SJCRH30 (cell line): ENCODE measurements at places on chromosomes 2 and 18.
A peak's percentile ranks its signal among the peaks of the same experiment; 100 is the strongest.

GRCh38 chr18:51028201-51028805 is 1.7 kb upstream of the SMAD4 start:
- no peak for DNase-seq

- no peak for DNase-seq
These were observed 15.8 kb downstream of the BOLA3 start for GRCh38 chr2:74131901-74132300.

GRCh38 chr2:28355521-28356094 is 37.0 kb upstream of the FOSL2 start:
- DNase-seq = peak; percentile 92

- no peak for DNase-seq
These were observed 40.9 kb downstream of the GATA6 start for GRCh38 chr18:22210311-22210754.

GRCh38 chr18:11840493-11840892 is 10.7 kb upstream of the CHMP1B start:
- DNase-seq = no peak

DNA sequence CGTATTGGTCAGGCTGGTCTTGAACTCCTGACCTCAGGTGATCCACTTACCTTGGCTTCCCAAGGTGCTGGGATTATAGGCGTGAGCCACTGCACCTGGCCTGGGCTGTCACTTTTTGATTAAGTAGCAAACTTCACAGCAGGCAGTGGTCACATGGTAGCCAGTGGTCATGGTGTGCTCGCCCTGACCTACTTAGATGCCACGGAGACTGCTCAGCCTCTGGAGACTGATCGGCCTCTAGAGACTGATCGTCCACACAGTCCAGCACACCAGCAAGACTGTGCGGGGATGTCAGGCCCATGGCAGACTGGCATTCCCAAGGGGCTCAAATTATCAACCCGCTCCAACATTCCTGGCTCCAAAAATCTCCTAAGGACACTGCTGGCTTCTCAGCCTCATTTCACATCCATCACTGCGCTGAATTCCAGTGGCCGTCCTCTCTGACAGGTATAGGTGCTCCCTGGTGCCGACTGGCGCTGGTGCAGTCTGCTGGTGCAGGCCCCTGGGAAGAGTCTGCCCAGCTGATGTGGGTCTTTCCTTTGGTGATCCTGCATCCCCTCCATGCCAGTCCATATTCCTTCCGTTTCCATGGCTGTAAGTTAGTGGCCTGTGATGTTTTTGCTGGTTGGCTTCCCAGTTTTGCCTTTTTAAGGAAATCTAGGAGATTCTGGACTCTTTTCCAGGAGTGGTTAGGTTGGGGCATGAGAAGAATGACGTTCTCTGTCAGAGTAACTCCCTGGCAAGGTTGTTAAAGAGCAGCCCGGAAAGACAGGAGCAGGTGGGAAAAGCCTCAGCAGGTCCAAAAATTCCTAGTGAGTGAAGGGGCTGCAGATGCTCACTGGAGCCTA is 374.5 kb upstream of the HS6ST1 start:
- peak; percentile 73 for DNase-seq

GRCh38 chr2:18833941-18834340 is 244.6 kb upstream of the NT5C1B start:
- DNase-seq = no peak

DNA sequence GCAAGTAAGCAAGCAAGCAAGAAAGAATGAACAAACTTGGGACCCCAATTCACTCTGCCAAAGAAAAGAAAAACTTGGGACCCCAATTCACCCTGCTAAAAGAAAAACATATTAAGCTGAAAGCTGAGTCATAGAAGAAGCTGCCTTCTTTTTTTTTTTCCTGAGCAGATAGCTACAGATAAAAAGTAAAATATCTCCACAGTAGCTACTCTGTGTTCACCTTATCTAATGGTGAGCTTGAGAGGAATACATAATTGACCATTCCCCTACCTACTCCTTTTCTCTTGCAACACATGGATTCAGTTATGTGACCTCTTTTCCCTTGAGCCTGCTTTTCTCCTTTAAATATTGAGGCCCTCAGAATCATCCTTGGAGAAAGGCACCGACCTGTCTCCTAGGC is 63.0 kb downstream of the MCFD2 start:
- no peak for DNase-seq

- no peak for DNase-seq
These were observed 132.8 kb downstream of the PIK3C3 start for GRCh38 chr18:42087876-42088275.

GRCh38 chr18:47898696-47899095 is 31.8 kb downstream of the SMAD2 start:
- DNase-seq = peak; percentile 8

GRCh38 chr2:22801970-22802369 is 583.0 kb upstream of the KLHL29 start:
- DNase-seq = peak; percentile 2

- no peak for DNase-seq
These were observed 23.9 kb upstream of the NCOA1 start for GRCh38 chr2:24466871-24467870.

GRCh38 chr2:113324684-113325160 is 46.0 kb upstream of the PAX8 start:
- peak; percentile 91 for DNase-seq

DNA sequence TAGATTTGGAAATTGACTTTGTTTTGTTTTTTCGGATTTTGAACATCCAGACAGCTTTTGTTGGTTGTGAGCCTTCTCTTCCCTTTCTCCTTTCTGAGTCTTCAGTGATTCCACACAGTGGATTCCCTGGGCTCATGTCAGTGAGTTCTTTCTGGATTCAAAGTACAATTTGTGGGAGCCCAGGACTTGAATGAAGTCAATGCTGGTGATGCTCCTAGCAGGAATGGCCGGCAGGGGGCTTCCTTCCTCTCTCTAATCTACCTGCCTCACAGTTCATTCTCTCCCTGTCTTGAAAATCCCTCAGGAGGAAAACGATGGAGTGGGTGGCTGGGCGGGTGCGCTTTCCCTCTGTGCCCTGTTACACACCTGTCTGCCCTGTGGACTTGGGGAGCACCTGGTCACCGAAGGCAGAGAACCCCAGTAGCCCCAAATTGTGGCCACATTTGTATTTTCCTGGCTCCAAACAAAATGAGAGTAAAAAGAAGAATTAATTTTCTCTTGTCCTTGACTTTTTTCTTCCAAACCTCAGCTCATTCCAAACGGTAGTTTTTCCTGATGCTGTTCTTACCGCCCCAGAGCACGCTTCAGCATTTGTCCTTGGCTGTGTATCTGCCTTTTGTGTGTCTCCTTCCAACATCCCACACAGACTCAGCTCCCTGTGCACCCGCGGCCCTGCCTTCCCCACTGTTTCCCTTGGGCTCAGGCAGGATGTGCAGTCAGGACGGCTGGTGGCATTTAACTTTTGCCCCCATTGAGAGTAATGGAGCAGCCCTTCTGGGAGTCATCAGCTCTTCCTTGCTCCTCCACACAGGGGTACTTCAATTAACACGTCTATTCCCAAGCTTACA is 86.6 kb downstream of the MARCO start:
- DNase-seq = peak; percentile 63

GRCh38 chr2:45812011-45812500 is 160.6 kb downstream of the PRKCE start:
- peak; percentile 51 for DNase-seq

GRCh38 chr2:38274286-38275276 is 102.5 kb downstream of the ATL2 start:
- peak; percentile 40 for DNase-seq
